Activated gamma-delta T cell treated with anti-CD3 and anti-CD28 coated beads, Interleukin-2, amount 50 U/mL, for 16 hours (primary cell): ENCODE measurements at places on chromosomes 11 and 22.

- DNase-seq: peak; percentile 54
These were observed 108.5 kb downstream of the CD44 start for GRCh38 chr11:35247428-35247827.

GRCh38 chr11:118606844-118607228, 579 bp upstream of the PHLDB1 start:
- no peak for DNase-seq

DNA sequence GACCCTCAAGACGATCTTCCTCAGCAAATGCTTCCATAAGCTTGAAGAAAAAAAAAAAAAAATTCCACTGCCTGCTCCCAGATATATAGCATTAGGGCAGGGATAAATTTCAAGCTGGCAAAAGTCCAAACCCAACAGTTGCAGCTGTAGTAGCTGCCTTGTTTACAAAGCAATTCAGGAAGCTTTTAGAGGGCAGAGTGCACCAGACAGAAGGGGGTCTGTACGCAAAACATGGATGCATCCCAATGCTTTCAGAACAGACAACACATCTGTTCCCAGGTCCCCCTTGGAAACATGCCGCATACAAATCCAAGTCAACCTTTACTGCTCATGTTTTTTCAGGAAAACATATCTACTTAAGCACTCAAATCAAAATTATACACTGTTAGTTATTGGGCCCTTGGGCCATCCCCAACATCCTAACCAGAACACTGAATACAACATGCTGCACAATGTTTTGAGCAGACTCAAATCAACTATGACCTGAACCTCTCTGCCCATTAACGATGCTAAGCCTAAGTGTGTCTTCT, 94.5 kb downstream of the CADM1 start:
- DNase-seq: no peak

DNA sequence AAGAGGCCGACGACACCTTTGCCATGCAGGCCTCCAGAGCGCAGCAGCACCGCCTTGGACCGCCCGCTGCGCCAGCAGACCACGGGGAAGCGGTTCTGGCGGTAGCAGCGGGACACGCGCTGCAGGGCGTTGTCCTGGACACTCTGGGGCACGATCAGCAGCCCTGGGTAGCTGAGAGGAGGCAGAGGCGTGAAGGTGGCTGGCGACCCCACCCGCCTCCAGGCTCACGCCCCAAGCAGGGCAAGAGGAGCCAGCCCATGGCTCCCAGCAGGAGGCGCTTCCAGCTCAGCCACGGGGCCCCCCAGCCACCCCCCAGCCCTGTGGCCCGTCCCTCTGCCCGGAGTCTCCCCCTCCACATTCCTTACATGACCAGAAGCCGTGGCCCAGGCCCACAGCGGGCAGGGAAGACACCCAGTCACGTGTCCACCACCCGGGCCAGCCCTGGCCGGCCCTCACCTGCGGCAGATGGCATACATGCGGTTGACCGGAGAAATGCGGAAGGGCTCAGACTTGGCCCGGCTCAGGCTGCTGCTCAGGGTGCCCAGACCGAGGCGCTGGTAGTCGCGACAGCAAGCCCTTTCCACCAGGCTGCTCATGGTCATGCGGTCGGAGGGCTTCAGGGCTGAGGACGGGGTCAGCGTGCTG, 15.2 kb downstream of the SBF1 start:
- DNase-seq: no peak

DNA sequence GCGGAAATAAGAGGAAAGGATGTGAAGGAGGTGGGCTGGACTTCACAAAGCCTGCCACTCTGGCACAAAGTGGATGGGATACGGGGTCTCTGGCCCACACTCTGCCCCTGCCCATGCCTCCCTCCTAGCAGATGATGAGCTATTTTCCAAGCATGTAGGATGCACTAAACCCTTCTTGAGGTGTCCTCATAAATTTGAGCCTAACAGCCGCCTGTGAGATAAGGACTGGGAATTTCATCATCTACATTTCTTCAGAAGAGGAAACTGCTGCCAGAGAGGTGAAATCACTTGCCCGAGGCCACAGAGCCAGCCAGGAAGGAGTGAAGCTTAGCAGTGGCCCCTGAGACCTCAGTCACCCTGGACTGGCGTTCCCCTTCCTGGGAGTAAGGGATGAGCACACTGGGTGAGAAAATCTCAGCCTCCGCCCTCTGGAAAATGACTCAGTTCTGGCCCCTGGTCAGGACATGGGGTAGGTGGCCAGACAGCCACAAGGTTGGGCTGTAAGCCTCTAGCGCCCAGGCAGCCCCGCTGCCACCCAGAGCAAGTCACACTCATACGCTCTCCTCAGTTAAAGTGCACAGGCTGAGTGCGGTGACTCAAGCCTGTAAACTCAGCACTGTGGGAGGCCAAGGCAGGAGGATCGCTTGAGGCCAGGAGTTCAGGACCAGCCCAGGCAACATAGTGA, 27.9 kb downstream of the MB start:
- DNase-seq: no peak

DNA sequence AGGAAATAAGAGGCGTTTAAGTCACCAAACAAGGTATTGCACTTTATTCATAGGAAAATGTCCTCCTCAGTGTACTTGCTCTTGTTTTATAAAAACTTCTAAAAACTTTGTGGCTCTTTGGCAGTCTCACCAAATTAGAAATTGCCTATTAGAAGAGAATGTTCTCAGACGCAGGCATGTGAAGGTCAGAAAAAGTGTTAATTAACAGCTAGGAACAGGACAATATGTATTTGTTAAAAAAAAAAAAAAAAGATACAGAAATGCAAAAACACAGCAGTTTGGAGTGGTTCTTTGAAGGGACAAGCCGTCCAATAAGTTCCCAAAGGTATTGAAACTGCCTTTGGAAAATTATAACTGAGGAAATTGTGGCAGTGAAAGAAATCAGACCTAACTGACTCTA, 67.9 kb downstream of the SLC25A17 start:
- DNase-seq: no peak

DNA sequence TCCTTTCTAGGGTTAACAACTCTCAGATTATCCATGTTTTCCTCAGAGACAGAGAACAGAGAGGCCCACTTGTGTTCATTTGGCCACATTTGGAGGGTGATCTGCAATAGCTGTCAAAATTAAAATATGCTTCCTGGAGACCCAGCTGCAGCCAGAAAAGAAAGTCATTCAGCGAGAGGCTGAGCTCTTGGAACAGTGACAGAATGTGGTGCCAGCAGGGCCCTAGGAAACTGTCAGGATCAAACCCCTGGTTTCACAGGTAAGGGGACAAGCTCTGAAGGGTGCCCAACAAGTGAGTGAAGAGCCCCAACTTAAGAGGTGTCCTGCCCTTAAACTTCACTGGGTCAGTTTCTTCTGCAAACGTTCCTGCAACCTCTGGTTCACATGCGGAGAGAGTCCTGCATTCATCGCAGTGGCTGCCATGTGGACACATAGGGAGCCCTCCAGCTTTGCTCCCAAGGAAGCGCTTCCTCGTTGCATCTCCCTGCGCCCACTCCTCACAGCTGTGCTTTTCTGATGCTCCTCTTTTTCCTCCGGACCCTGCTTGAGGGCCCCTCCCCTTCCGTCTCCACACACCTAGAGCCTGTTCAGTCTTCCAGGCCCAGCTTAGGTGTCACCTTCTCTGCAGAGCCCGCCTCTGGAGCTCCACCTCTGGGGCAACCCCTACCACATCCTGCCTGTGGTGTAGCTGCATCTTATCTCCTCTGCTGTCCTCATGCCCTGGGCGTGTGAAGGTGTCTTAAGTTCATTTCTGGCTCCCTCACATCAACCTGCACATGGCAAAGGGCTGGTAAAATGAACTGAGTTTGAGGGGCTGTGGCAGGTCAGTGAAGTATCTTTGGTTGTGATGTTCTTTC, 3.9 kb downstream of the UCP3 start:
- peak; percentile 75 for DNase-seq

DNA sequence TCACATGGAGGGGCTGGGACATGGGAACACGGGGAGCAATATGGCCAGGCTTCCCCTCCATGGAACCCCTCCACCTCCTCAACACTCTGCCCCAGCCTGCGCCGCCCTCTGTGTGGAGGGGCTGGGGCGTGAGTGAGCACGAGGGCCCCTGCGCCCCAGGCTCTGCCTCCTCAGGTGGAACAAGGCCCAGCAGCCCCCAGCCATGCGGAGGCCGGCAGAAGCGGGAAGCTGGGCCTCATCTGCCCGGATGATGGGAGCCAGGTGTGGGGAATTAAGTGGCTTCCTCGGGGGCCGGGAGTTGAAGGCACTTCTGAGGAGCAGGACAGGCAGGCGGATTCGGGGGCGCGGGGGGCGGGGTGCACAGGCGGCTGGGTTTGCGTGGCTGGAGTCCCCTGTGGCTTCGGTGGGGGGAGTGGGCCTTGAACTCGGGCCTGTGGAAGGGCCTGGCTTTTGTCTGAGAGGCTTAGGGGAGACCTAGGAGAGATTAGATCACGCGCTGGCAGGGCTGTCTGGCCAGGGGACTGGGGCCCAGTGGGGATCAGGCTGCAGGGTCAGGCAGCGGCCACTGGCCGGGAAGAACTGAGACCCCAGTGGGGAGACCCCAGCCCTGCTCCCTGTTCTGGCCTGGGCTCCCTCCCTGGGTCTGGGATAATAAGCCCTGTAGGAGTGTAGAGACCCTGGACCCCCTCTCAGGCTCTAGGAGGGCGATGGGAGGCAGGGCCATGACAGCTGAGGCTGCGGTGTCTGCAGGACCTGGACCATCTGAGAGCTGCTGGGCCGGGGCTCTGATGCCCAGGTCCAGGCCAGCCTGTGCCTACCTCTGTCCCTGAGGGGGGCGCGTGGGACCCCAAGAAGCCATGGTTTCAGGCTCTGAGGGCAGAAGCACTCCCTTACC, 13.3 kb downstream of the PRR33 start:
- no peak for DNase-seq

GRCh38 chr11:5547982-5548381, 358 bp downstream of the OR52H1 start:
- no peak for DNase-seq

- no peak for DNase-seq
These were observed 73.0 kb downstream of the RSF1 start for GRCh38 chr11:77747381-77747969.

DNA sequence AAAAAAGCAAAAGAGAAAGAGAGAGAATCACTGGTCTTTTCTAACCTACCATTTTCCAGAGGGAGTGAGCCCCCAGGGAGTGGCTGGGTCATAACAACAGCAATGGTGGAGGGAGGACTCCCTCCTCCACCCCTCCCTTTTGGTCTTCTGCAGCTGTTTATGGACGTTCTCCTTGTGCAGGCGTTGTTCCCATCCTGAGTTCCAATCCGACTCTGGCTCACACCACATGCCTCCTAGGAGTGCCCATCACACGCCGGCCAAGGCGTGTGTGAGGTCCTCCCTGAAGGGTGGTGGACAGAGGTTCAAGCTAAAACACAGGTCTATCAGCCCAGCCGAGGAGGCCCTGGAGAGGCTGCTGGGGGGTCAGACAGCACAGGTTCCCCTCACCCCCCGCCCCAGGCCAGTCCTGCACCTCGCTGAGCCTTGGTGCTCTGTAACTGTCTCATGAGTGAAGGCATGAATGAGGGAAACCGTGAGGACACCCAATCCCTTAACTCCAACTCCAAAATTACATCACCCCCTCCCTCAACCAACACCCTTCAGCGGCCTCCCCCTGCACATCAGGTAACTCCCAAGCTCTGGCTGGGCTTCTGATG, 29.4 kb downstream of the IFT27 start:
- DNase-seq: no peak

DNA sequence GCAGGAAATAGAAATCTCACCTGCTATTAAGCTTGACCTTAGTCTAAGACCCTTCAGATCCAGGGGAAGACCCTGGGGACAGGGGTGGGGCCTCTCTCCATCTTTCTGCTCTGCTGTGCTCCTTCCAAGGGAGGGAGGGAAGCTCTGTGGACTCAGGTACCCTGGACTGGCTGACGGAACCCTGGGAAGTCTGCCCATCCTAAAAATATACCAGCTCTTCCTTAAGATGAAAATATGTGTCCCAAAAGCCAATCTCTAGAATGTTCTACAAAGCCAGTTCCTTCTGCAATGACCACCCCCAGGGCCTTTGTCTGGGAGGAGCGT, 73.7 kb downstream of the RTL6 start:
- no peak for DNase-seq

- no peak for DNase-seq
These were observed 2.0 kb downstream of the USH1C start for GRCh38 chr11:17542249-17542648.

DNA sequence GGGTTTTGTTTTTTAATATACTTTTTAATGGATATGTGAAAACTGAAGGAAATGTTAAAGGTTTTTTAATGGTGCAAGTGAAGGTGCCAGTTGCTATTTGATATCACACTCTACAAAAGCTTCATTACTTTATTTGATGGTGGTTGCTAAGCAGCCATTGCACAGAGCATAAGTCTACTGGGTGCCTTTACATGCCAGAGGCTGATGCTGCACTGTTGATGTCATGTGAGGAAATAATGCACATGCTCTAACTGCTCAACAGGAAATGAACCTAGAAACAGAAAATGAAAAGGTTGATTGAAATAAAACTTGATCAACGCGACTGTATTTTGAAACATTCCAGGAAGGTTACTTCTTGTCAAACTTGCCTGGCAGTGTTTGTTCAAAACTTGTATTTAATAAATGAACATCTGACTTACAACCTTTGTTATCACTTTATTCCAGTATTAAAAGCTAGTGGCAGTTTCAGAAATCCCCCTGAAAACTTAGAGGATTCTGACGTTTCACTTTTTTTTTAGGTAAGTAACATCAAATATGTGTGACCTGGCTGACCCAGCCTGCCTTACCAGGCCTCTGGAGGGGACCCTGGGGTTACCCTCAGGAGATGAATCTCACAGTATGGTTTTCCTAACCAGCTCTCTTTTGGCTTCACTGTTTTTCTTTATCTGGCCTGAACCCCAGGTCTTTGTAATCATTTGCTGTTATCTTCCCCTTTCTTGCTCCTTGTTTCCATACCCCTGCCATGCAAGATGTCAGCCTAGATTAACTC, 2.4 kb upstream of the ATP5MG start:
- peak; percentile 24 for DNase-seq

- DNase-seq: no peak
These were observed 7.2 kb downstream of the PPFIBP2 start for GRCh38 chr11:7520981-7521487.

DNA sequence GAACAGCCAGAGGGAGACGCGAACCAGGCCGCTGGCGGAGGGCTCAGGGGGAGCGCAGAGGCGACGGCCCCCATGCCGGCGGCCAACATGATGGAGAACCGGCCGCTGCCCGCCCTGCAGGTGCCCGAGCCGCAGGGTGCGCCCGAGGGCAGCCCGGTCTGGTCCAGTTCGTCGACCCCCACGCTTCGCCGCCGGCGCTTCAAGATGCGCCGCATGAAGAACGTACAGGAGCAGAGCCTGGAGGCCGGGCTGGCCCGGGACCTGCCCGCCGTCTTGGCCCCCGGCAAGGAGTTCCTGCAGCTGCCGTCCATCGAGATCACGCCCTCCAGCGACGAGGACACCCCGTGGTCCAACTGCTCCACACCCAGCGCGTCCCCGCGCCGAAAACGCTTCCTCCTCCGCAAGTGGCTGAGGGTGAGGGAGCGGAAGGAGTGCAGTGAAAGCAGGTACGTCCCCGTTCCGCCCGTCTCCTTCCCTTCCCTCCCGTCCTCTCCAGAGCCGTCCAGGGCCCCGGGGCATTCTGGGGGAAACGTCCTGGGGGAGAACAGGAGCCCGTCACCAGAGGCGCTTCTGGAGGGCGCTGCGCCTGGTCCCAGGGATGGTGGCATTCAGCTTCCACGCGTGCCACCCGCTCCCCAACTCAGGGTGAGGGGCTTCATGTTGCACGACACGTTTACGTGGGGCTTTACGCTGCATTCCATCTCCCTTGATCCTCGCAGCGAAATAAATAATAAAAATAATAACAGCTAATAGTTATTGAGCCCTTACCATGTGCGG, 840 bp downstream of the GRAMD1B start:
- DNase-seq: peak; percentile 30
